ENCODE measurements at places on chromosomes 1 and 21. TPM values are rescaled to one million over a fixed set of nuclear protein-coding genes. Genes with fewer than 3 reads are reported as not detected.

ANGPTL3 gene
- total RNA-seq = not detected

CACHD1 gene
- total RNA-seq = 2.2 TPM

NPR1 gene
- 25.1 TPM for total RNA-seq

ODF2L gene
- total RNA-seq = 43.6 TPM

HYI gene
- total RNA-seq = 126 TPM

TDRD5 gene
- total RNA-seq = not detected

VPS72 gene
- 21.6 TPM for total RNA-seq

GRIK3 gene
- total RNA-seq = 9.8 TPM

FALEC gene
- total RNA-seq = not detected

ADAM30 gene
- not detected for total RNA-seq

CLIC6 gene
- 3.7 TPM for total RNA-seq

HSD3B1 gene
- not detected for total RNA-seq

PERM1 gene
- total RNA-seq = not detected

MTR gene
- total RNA-seq = 12.7 TPM

C8B gene
- not detected for total RNA-seq

PGLYRP4 gene
- total RNA-seq = not detected

HAO2 gene
- not detected for total RNA-seq

CFHR5 gene
- not detected for total RNA-seq

FAM78B gene
- total RNA-seq = 0.40 TPM

SWT1 gene
- 8.6 TPM for total RNA-seq

POFUT2 gene
- total RNA-seq = 36.4 TPM

OR2T2 gene
- not detected for total RNA-seq

SPATA17 gene
- total RNA-seq = not detected

CD2 gene
- 8.7 TPM for total RNA-seq

MNDA gene
- not detected for total RNA-seq

CD1E gene
- total RNA-seq = not detected

VANGL2 gene
- total RNA-seq = 3.7 TPM

RGS8 gene
- total RNA-seq = not detected

RAB42 gene
- total RNA-seq = 14.2 TPM

KRTAP19-1 gene
- total RNA-seq = not detected

KIF21B gene
- 40.4 TPM for total RNA-seq

GIPC2 gene
- total RNA-seq = 14.2 TPM

RGS7 gene
- total RNA-seq = not detected

CSMD2 gene
- total RNA-seq = 0.27 TPM

FABP3 gene
- total RNA-seq = not detected

CASQ1 gene
- total RNA-seq = 0.95 TPM

ITLN1 gene
- total RNA-seq = 46.2 TPM

KISS1 gene
- total RNA-seq = not detected

UBL4B gene
- not detected for total RNA-seq

TMEM200B gene
- 3.4 TPM for total RNA-seq

NFIA gene
- total RNA-seq = 37.2 TPM

MYBPH gene
- total RNA-seq = not detected

FMO3 gene
- total RNA-seq = not detected

LAD1 gene
- 207 TPM for total RNA-seq

ERI3 gene
- 20.5 TPM for total RNA-seq

DMRTA2 gene
- total RNA-seq = not detected

MAN1A2 gene
- total RNA-seq = 31.5 TPM

DNAJC6 gene
- total RNA-seq = 2.7 TPM

GBP6 gene
- not detected for total RNA-seq

ACTA1 gene
- not detected for total RNA-seq

Data from transverse colon (tissue), 4 donors.